ENCODE measurements at places on chromosomes 12 and 14.
A peak's percentile ranks its signal among the peaks of the same experiment; 100 is the strongest.

GRCh38 chr14:92692822-92693226, 55.6 kb downstream of the LGMN start:
- H3K4me3 ChIP-seq, result no peak overlapping the region
- no peaks in the 10 kb centered on the region for H3K27me3 ChIP-seq
- H3K36me3 ChIP-seq, result peaks cover 3% of the 10 kb centered on the region
- H3K4me1 ChIP-seq, result peaks cover 31% of the 10 kb centered on the region
- DNase-seq, result peak; percentile 89
- peak overlapping the region; percentile 53 for H3K27ac ChIP-seq

DNA sequence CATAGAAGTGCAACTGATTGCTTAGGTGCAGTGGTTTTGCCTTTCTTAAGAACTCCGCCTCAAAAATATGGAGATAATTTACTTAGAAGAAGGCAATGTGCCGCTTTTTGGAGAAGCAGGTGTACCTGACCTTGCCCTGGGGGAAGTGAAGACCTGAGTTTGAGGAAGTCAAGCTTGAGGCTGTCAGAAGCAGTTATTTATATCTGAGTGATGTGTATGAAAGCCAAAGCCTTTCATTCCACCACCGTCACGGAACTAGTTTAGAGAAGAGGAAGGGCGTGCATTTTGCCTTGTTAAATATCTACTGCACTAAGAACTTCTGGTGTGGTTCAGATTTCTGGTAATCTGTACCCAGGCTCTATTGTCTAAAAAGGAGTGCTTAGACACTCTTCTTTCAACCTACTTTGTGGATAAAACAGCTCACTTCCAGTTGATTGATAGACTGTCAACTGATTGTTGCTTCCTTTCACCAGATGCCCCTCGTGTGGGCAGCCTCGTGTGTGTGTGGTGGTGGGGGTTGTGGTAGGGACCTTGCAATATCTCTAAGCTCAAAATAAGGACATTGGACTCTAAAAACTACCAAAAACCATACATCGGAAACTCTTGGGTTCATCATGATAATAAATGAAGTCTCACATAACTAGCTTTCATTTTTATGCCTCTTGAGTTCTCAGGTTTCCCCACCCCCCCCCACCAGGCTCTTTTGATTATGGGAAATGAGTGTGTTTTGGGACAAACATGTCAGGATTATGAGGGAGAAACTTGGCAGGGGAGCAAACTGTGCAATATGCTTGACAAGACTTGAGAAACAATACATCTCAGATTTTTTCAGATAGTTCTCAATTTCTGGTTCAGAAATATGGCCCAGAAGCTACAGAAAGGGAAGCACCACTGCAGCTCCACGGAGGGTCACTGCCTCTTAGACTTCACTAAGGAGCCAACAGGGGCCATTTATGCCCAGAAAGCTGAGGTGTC, 78.6 kb downstream of the ARF6 start:
- no peak overlapping the region for H3K4me3 ChIP-seq
- no peaks in the 10 kb centered on the region for H3K27me3 ChIP-seq

DNA sequence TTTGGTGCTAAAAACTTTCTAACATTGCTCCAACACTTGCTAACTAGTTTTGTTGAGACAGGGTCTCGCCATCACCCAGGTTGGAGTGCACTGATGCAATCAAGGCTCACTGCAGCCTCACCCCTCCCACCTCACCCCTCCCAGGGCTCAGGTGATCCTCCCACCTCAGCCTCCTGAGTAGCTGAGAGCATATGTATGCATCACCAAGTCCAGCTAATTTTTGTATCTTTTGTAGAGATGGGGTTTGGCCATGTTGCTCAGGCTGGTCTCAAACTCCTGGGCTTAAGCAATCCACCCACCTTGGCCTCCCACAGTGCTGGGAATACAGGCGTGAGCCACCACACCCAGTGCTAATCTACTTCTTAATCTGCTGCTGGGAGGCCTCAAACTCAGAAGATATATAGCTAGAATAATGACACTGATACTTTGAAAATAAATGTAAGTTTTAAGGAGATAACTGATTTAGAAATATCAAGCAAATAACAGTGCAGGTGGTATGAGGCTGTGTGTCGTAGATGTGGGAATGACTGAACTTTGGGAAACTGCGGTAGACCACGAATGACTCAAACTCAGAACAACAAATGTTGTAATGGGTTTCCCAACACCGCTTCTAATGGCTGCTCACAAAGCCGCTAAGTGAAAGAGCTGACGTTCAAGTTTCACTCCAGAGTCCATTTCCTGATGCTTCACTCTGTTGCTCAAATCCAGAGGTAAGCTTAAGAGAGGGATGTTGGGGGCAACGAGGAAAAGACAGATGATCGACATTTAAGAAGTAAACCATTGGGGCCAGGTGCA, 10.0 kb downstream of the TMCC3 start:
- H3K4me3 ChIP-seq, result no peak overlapping the region
- H3K27me3 ChIP-seq, result no peaks in the 10 kb centered on the region
- H3K36me3 ChIP-seq, result no peaks in the 10 kb centered on the region
- H3K27ac ChIP-seq, result no peak overlapping the region
- DNase-seq, result no peak

DNA sequence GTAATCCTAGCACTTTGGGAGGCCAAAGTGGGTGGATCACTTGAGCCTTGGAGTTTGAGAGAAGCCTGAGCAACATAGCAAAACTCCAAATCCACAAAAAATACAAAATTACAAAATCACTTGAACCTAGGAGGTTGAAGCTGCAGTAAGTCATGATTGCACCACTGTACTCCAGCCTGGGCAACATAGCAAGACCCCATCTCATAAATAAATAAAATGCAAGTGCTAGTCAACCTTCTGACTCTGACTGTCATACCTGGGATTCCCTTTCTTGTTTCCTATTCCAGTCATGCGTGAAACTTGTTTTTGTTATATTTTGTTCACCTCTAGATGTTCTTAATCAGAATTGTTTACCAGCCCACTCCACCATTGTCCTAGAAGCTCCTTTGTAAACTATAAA, 31.4 kb downstream of the ABCD4 start:
- H3K4me1 ChIP-seq, result no peaks in the 10 kb centered on the region
- no peak overlapping the region for H3K27ac ChIP-seq
- H3K36me3 ChIP-seq, result no peaks in the 10 kb centered on the region
- no peak overlapping the region for H3K4me3 ChIP-seq

DNA sequence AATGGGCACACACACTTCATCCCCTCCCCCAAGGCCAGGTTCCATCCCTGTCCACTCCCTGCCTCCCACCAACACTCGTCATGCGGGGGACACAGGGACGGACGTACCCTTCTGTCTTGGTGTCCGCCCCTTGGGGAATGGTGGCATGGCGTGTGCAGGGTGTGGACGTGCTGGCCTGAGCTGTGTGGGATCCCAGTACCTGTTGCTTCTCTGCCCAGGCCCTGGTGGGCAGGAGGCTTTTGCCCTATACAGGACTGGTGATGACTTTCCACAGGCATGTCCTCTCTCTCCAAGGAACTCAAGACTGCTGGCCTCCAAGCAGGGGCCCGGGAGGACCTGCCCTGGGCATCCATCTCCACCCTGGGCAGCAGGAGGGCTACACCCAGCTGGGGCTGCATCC, 195.8 kb upstream of the PRMT8 start:
- no peak for DNase-seq
- peaks cover 11% of the 10 kb centered on the region for H3K4me1 ChIP-seq
- H3K36me3 ChIP-seq, result no peaks in the 10 kb centered on the region
- H3K27me3 ChIP-seq, result no peaks in the 10 kb centered on the region
- H3K27ac ChIP-seq, result no peak overlapping the region

DNA sequence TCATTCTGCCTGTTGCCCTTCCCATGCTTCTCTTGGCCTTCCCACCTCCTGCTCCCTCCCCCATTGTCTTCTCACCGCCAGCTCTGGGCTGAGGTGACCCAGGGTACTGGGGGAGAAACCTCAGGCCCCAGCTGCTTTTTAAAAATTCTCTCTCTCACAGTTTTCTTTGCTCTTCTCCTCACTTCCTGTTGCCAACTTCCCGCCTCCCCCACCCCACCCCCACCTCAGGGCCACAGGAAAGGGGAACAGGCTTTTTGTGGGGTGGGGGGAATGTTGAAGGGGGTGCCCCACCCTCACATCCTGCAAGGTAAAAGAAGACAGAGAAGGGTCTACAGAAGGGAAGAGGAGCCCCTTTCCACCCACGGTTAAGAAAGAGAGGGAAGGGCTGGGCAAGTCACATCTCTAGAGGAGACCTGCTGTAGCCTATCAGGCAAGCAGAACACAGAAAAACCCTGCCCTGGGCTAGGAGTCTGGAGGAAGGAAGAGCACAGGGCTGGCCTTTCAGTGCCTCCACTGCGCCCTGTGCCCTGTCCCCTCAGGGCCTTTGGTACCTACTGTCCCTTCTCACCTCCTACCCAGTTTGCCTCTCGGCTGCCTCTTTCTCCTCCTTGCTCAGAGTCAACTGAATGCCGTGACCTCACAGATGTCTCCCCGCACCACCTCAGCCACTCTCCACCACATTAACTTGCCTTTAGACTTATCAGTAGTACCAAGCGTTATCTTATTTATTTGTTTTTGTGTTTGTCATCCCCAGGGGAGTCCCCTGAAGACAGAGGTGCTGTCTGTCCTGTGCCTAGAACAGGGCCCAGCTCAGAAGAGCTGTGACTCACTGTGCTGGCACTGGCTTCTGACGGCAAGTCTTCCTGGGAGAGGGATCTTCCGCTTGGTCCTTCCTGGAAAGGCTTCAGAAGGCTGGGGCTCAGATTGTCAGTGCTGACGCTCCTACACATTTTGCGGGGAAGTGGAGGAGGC, 1.7 kb downstream of the ARHGAP9 start:
- peak overlapping the region; percentile 59 for H3K27ac ChIP-seq
- H3K27me3 ChIP-seq, result peaks cover 27% of the 10 kb centered on the region
- peaks cover 16% of the 10 kb centered on the region for H3K4me1 ChIP-seq
- DNase-seq, result no peak

- peaks cover 56% of the 10 kb centered on the region for H3K4me1 ChIP-seq
- DNase-seq, result no peak
- H3K36me3 ChIP-seq, result no peaks in the 10 kb centered on the region
- H3K4me3 ChIP-seq, result peak overlapping the region; percentile 82
- H3K27me3 ChIP-seq, result no peaks in the 10 kb centered on the region
- peak overlapping the region; percentile 100 for H3K27ac ChIP-seq
Measured at GRCh38 chr12:55706568-55707218, 1.0 kb downstream of the ITGA7 start.

GRCh38 chr14:77490347-77490986, 8.1 kb downstream of the ISM2 start:
- H3K27me3 ChIP-seq, result no peaks in the 10 kb centered on the region
- no peak for DNase-seq
- H3K27ac ChIP-seq, result no peak overlapping the region
- H3K4me1 ChIP-seq, result no peaks in the 10 kb centered on the region

DNA sequence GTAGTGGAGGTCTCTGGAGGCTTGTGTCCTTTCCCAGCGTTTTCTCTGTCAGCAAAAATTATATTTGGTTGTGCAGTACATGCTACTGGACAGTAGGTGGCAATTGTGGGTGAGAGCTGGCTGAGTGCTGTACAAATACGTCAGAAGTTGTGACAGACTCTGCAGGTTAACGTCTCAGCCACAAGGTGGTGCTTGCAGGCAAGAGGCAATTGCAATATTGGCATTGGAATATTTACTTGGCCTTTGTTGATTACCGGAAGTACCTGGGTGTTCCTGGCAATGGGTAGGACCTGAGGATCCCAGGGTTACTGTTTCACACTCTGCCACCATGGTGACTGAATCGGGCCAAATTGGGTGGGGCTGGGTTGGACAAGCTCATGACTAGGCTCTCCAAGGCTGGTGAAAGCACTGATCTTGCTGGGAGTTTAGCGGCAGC, 333.9 kb upstream of the LMO3 start:
- H3K36me3 ChIP-seq, result no peaks in the 10 kb centered on the region
- no peak for DNase-seq
- no peak overlapping the region for H3K4me3 ChIP-seq
- no peaks in the 10 kb centered on the region for H3K27me3 ChIP-seq

DNA sequence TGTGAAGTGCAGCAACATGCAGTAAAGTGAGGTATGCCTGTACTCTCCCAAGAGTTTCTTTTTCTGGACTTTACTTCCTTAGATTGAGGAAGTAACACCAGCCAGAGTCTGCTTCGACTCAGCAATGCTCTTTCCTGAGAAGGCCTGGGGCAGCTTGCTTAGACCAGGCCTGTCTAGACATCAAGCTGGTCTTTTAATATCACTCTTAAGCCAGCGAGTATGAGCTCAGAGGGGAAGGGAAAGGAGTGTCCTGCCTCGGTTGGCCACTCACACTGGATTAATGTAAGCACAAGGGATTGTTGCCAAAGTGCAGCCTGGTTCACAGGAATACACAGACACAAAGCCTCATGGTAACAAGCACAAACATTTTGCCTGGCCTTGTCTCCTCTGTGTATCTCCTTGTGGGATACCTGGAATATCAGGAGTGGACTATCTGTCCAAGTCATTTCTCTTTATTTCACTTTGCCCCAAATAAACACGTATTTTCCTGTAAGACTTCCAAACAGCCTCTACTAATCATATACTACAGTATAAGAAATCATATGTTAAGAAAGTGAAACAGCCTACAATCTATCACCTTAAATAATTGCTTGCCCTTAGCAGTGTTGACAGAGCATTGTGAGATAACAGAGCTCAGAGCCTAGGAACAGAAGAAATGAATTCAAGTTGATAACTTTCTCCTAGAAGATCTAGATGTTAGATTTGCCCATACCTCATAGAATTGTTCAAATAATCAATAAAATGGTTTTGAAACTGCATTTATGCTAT, 121.2 kb upstream of the DAAM1 start:
- peaks cover 4% of the 10 kb centered on the region for H3K4me1 ChIP-seq
- H3K36me3 ChIP-seq, result no peaks in the 10 kb centered on the region
- no peak overlapping the region for H3K4me3 ChIP-seq
- H3K27me3 ChIP-seq, result no peaks in the 10 kb centered on the region

- H3K4me3 ChIP-seq, result no peak overlapping the region
- H3K36me3 ChIP-seq, result no peaks in the 10 kb centered on the region
- no peak overlapping the region for H3K27ac ChIP-seq
- no peak for DNase-seq
Measured at GRCh38 chr12:123829561-123829960, 67.5 kb downstream of the DNAH10 start.

- no peak for DNase-seq
- H3K4me3 ChIP-seq, result no peak overlapping the region
- H3K36me3 ChIP-seq, result no peaks in the 10 kb centered on the region
Measured at GRCh38 chr12:41234692-41235091, 46.6 kb downstream of the PDZRN4 start.

GRCh38 chr14:101112351-101113107, 209.0 kb upstream of the RTL1 start:
- DNase-seq, result peak; percentile 55
- no peak overlapping the region for H3K27ac ChIP-seq

- peak overlapping the region; percentile 66 for H3K27ac ChIP-seq
- DNase-seq, result no peak
- no peak overlapping the region for H3K4me3 ChIP-seq
- H3K4me1 ChIP-seq, result peaks cover 40% of the 10 kb centered on the region
- no peaks in the 10 kb centered on the region for H3K27me3 ChIP-seq
Measured at GRCh38 chr12:95116773-95117172, 43.4 kb upstream of the NR2C1 start.

- no peaks in the 10 kb centered on the region for H3K27me3 ChIP-seq
- no peaks in the 10 kb centered on the region for H3K4me1 ChIP-seq
- no peak for DNase-seq
- no peaks in the 10 kb centered on the region for H3K36me3 ChIP-seq
Measured at GRCh38 chr12:102596031-102596430, 115.7 kb upstream of the IGF1 start.

GRCh38 chr12:4135919-4136605, 137.5 kb upstream of the CCND2 start:
- no peak overlapping the region for H3K4me3 ChIP-seq
- no peaks in the 10 kb centered on the region for H3K4me1 ChIP-seq
- H3K27ac ChIP-seq, result no peak overlapping the region
- no peaks in the 10 kb centered on the region for H3K27me3 ChIP-seq
- no peak for DNase-seq

GRCh38 chr14:66311990-66312389, 174.2 kb upstream of the CCDC196 start:
- no peak overlapping the region for H3K4me3 ChIP-seq
- H3K27ac ChIP-seq, result no peak overlapping the region
- no peak for DNase-seq
- H3K4me1 ChIP-seq, result no peaks in the 10 kb centered on the region
- no peaks in the 10 kb centered on the region for H3K27me3 ChIP-seq
